ENCODE measurements at places on chromosomes 2 and 18.

DNA sequence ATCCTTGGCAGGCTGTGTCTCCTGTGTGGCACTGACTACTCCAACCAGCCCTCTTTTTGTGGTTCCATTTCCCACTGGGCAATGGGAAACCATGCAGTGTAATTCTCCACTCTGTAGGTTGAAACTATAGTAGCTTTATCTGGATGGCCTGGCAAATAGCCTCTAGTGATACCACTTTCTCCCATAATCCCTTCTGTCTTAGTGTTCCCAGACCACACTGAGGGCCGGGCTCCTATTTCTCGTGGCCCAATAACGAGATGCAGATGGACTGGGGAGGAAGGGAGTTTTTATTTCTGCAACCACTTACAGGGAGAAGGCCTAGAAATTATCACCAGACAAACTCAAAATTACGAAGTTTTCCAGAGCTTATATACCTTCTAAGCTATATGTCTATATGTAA is 24.7 kb downstream of the SKA1 start:
- no peak for DNase-seq

GRCh38 chr2:189137519-189137918 is 42.0 kb downstream of the COL5A2 start:
- DNase-seq: no peak

GRCh38 chr18:70384181-70384790 is 95.4 kb downstream of the SOCS6 start:
- DNase-seq: peak; percentile 69

DNA sequence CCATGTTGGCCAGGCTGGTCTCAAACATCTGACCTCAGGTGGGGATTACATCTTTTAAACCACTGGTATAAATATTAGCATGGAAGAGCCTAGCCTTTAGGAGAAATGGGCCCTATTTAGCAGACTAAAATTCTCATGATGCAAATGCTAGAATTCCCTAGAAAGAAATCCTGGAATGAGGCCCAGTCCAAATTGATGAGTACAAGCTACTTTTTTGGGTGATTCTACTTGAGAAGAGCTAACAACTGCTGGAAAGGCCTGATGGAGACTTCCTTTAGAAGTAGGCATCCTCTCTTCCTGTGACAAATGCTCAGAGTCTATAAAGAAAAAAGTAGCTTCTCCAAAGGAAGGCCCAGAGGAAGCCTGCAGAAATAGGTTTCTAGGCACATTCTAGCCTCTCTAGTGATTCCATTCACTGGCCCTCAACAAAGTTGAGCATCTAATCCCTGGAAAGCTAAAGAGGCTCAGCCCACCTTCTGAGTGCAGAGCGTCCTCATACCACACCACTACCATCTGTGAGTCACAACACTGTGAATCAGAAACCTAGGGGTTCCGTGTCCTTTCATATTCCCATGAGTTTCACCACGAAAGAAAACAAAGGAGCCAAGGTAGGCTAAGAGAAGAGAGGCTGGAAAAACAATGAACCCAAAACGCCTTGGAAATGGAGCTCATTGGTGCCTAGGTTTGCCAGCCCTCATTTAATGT is 183.1 kb downstream of the C1D start:
- peak; percentile 34 for DNase-seq

DNA sequence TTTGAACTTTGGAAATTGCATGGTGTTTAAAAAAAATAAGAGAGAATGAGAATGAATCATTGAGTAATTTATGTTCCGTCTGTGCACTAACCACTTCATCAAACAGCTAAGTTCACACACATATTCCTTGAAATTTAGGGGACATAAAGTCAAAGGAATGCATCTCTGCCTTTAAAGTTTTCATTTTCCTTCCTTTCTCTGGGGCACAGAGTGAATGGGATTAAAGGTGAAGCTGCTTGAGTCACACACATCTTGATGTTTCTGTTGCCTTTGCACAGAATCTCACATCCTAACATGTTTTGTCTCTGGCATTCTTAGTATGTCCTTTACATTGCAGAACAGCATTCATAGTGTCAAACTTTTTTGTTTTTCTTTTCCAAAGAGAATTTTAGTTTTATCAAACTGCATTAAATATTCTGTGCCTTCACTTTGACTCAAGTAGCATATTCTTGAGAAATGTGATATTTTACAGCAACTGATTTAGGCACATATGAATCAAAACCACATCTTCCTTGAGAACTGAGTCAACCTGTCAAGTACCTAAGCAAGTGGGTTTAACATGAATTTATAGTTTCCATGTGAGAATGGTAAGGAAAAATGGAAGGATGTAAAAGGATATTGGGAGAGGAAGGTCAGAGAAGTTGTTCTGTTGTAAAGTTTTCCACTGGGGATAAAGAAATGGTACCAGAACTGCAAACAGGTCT is 169.1 kb upstream of the THUMPD2 start:
- no peak for DNase-seq
